ENCODE measurements at places on chromosomes 5 and 9. TPM values are rescaled to one million over a fixed set of nuclear protein-coding genes. Genes with fewer than 3 reads are reported as not detected.

The DMAC1 gene
- 3.5 TPM for total RNA-seq

The GABBR2 gene
- 0.55 TPM for total RNA-seq

The FGF1 gene
- total RNA-seq: 1.0 TPM

The PAPPA gene
- 11.7 TPM for total RNA-seq

DNA sequence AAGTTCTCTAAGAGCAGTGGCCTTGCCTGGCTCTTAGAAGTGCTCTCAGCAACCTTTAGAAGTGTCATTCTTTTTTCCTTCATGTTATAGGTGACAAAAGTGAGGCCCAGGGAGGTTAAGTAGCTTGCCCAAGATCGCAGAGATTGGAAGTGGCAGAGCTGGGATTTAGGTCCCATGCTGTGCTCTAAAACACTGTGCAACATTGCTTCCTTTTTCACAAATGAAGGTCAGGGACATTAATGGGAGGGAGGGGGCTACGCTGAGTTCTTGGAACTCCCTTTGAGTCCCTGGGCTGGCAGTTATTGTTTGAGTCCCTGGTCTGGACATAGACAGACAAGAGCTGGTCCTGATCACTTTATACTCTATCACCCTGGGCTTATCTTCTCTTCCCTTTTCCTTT, 45.3 kb downstream of the PAM start:
- peaks cover 22% of the 10 kb centered on the region for H3K4me1 ChIP-seq
- no peak for DNase-seq
- H3K27ac ChIP-seq: no peak overlapping the region
- H3K4me3 ChIP-seq: no peak overlapping the region

GRCh38 chr9:136710543-136710942, 1.8 kb upstream of the DIPK1B start:
- H3K27ac ChIP-seq: no peak overlapping the region
- peaks cover 23% of the 10 kb centered on the region for H3K4me1 ChIP-seq
- H3K36me3 ChIP-seq: no peaks in the 10 kb centered on the region
- DNase-seq: no peak
- peaks cover 51% of the 10 kb centered on the region for H3K27me3 ChIP-seq

- H3K27me3 ChIP-seq: no peaks in the 10 kb centered on the region
- no peak for DNase-seq
- H3K4me1 ChIP-seq: no peaks in the 10 kb centered on the region
Observed at GRCh38 chr9:91694081-91694870, 255.8 kb downstream of the ROR2 start.

DNA sequence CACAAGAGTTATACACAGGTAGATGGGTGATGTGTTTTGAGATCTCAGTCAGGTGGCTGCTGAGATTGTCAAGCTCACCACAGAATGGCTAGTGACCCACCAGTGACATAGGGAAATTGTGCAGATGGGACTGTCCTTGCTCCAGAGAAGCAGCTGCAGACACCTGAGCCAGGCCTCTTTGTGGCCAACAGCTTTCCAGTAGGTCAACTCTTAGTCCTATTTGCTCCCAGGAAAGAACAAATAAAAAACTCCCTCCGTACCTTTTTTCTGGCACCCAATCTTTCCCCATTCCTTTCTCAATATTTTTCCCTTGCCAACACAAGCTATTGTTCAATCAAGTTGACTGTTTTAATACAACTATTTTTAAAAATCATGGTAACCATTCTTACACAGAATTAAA, 14.2 kb downstream of the IARS1 start:
- H3K36me3 ChIP-seq: peaks cover 100% of the 10 kb centered on the region
- no peaks in the 10 kb centered on the region for H3K4me1 ChIP-seq
- no peak for DNase-seq

- no peaks in the 10 kb centered on the region for H3K4me1 ChIP-seq
- no peaks in the 10 kb centered on the region for H3K27me3 ChIP-seq
- no peak overlapping the region for H3K4me3 ChIP-seq
- H3K27ac ChIP-seq: no peak overlapping the region
Observed at GRCh38 chr5:15757103-15757502, 257.1 kb downstream of the FBXL7 start.

GRCh38 chr5:33241802-33242201, 199.0 kb upstream of the TARS1 start:
- no peak overlapping the region for H3K4me3 ChIP-seq
- H3K27me3 ChIP-seq: no peaks in the 10 kb centered on the region
- H3K4me1 ChIP-seq: no peaks in the 10 kb centered on the region
- no peak for DNase-seq
- H3K27ac ChIP-seq: no peak overlapping the region
- H3K36me3 ChIP-seq: no peaks in the 10 kb centered on the region

DNA sequence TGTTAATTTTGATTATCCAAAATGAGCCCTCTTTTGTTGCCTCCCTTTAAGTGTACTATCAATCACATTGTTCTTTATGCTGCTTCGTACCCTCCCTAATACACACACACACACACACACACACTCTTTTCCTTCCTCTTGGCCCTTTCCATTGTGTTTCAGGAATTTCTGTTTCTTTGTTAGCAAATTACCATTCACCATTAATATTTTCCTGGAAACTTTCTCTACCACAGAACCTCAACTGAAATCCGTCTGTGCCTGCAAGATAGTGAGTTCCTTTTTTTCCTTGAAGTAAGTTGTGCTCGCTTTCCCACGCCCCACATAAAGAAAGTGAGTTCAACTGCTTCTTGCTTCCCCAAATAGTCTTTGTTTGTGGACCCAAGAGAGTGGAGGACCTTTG, 61.8 kb downstream of the SMIM15 start:
- H3K4me3 ChIP-seq: no peak overlapping the region
- no peak overlapping the region for H3K27ac ChIP-seq
- H3K36me3 ChIP-seq: no peaks in the 10 kb centered on the region
- no peaks in the 10 kb centered on the region for H3K27me3 ChIP-seq
- no peaks in the 10 kb centered on the region for H3K4me1 ChIP-seq
- no peak for DNase-seq

DNA sequence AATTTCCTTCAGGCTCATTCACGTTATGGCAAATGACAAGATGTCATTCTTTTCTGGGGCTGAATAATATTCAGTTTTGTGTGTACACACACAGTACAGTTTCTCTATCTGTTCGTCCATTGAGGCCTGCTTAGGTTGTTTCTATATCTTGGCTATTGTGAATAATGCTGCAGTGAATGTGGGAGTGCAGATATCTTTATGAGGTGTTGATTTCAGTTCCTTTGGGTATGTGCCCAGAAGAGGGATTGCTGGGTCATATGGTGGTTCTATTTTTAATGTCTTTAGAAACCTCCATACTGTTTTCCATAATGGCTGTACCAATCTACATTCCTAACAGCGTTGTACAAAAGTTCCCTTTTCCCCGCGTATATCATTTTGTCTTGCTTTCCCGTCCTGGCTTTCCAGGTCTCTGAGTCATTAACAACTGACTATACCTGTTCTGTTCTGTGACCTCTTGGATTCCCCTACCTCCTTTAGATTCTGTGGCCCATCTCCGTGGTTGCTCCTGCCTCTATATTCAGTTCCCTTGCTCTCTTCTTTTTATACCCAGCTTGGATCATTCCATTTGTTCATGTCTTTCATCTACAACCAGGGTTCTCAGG, 6.8 kb downstream of the SNX30 start:
- peaks cover 27% of the 10 kb centered on the region for H3K4me1 ChIP-seq
- DNase-seq: no peak
- no peaks in the 10 kb centered on the region for H3K36me3 ChIP-seq
- H3K27ac ChIP-seq: no peak overlapping the region
- no peaks in the 10 kb centered on the region for H3K27me3 ChIP-seq
- no peak overlapping the region for H3K4me3 ChIP-seq

GRCh38 chr5:140806834-140807775, at the start of gene PCDHA4:
PCDHA4 (plus strand) TSS chr5:140807068.
- peaks cover 3% of the 10 kb centered on the region for H3K27me3 ChIP-seq
- H3K4me3 ChIP-seq: peak within 1 kb of the TSS; percentile 23
- no peaks in the 10 kb centered on the region for H3K4me1 ChIP-seq
- no peak for DNase-seq
- H3K27ac ChIP-seq: no peak within 1 kb of the TSS
- no peaks in the 10 kb centered on the region for H3K36me3 ChIP-seq

DNA sequence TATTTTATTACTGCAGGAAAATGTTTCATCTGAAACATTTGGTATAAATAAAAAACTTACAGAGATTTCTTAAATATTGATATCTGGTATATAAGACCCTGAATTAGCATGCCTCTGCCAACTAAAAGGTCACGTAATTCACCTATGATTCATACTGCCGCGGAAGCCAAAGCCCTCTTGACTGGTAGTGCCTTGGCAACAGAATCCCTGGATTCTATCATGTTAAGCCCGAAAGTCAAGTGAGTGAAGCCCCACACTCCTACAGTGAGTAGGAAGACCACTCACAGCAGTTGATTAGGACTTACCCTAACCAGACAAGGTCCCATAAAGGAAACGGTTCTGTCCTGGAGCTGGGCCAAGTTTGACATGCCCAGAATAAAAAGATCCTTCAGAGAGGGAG, 175.6 kb upstream of the NREP start:
- no peak overlapping the region for H3K4me3 ChIP-seq
- H3K27me3 ChIP-seq: no peaks in the 10 kb centered on the region
- no peaks in the 10 kb centered on the region for H3K36me3 ChIP-seq
- H3K4me1 ChIP-seq: no peaks in the 10 kb centered on the region
- no peak for DNase-seq

DNA sequence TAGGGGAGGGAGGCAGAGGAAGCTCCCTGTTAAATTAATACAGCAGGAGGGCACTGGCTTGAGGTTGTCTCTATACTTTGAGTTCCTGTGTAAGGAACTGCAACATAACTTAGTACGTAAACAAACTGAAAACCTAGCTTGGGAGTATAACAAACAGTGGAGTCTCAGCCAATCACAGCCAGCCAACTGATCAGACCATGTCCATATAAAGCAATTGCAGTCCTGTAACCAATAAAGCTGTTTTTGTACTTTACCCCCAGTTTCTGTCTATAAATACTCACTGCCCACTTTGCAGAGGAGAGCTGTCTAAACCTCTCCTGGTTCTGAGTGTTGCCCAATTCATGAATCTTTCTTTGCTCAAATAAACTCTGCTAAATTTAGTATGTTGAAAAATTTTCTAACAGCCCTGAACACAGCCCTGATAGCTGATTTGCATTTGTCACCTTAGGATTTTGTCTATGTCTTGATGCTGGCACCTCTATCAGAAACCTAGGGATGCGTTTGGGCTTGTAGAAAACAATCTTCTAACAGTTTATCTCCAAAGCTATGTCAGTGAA, 39.9 kb downstream of the GDNF start:
- H3K4me3 ChIP-seq: no peak overlapping the region
- DNase-seq: no peak
- no peak overlapping the region for H3K27ac ChIP-seq
- no peaks in the 10 kb centered on the region for H3K4me1 ChIP-seq
- no peaks in the 10 kb centered on the region for H3K36me3 ChIP-seq
- H3K27me3 ChIP-seq: no peaks in the 10 kb centered on the region

DNA sequence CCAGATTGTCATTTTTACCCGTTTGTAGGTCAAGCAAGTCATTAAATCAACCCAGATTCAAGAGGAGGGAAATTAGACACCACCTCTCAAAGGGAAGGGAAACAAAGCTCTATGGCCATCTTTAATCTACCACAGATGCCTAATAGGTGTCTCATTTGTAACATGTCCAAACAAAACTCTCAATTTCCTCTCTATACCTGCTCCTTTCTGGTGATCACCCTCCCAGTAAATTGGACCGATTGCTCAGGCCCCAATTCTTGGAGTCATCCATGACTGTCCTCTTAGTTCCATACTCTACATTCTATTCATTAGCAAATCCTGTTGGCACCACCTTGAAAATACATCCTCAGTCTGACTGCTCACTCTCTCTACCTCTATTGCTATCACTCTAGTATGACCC, 22.1 kb upstream of the UGCG start:
- H3K36me3 ChIP-seq: no peaks in the 10 kb centered on the region
- no peak overlapping the region for H3K27ac ChIP-seq
- peaks cover 16% of the 10 kb centered on the region for H3K4me1 ChIP-seq

- no peaks in the 10 kb centered on the region for H3K36me3 ChIP-seq
- H3K27ac ChIP-seq: no peak overlapping the region
- H3K4me3 ChIP-seq: no peak overlapping the region
- DNase-seq: no peak
- no peaks in the 10 kb centered on the region for H3K4me1 ChIP-seq
Observed at GRCh38 chr9:88821033-88821745, 170.1 kb upstream of the S1PR3 start.

DNA sequence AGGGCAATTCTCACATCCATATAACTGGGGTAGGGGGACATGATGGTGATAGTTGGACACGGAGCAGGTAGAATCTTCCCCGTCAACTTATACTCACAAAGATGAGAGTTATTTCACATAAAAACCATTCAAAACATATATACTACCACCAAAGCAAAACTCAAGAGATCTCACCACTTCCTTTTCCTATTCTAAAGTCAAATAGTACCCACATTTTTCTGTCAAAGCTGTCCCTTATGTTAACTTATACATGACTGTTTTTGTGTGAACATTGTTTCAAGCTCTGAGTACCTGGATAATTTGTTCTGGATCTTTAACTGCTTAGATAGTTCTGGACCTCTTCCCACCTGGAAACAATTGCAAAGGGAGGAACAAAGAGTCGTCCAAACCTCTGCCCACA, 95.5 kb upstream of the MAN2A1 start:
- no peaks in the 10 kb centered on the region for H3K36me3 ChIP-seq
- H3K4me1 ChIP-seq: no peaks in the 10 kb centered on the region
- no peak for DNase-seq
- H3K27me3 ChIP-seq: no peaks in the 10 kb centered on the region
- no peak overlapping the region for H3K27ac ChIP-seq

DNA sequence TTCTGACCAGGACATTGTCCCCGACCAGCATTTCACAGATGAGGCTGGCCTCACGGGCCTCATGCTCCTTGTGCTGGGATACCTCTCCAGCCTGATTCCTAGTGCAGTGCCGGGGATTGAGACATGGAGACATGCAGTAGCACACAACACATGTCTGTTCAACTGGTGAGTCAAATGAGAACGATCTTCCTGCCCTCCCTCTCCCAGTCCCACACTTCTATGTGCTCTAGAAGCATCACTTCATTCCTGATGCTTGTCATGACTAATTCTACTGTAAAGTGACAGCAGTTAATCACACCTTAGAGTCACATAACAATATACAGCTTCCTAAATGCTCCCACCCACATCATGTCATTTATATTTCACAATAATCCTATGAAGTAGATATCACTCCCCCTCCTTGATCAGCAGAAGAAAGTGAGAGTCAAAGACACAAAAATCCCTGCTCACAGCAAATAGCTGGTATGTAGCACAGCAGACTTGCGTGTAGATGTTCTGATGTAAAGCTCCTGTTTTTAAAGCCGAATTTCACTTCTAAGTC, 101.8 kb downstream of the CCDC192 start:
- no peaks in the 10 kb centered on the region for H3K36me3 ChIP-seq
- peaks cover 15% of the 10 kb centered on the region for H3K4me1 ChIP-seq

Data from stomach (tissue), 19 donors.